Fibroblast of mammary gland (primary cell): ENCODE measurements at places on chromosomes 7 and 10.

- no peak for DNase-seq
These were observed 34.5 kb downstream of the DNMBP start for GRCh38 chr10:99975106-99975829.

GRCh38 chr7:94420328-94420727 lies 25.6 kb downstream of the COL1A2 start:
- DNase-seq = peak; percentile 43

- DNase-seq = no peak
These were observed 239.7 kb downstream of the FANK1 start for GRCh38 chr10:126135941-126136595.

DNA sequence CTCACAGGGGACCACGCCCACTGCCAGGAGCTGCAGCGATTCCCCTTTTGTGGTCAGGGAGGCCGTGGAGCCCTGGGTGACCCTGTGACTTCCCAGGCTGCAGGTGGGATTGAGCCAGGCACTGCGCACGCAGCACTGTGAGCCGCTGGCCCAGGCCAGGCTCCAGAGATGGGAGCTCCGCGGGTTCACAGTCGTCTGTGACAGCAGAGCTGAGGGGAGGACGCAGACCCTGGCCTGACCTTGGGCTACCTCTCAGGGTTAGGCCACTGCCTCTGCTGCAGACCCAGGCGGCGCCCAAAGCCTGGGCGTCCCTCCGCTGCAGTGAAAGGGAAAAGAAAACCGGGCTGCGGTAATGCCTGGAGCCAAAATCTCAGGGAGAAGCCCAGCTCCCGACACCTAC lies 107.5 kb upstream of the GPR26 start:
- no peak for DNase-seq

DNA sequence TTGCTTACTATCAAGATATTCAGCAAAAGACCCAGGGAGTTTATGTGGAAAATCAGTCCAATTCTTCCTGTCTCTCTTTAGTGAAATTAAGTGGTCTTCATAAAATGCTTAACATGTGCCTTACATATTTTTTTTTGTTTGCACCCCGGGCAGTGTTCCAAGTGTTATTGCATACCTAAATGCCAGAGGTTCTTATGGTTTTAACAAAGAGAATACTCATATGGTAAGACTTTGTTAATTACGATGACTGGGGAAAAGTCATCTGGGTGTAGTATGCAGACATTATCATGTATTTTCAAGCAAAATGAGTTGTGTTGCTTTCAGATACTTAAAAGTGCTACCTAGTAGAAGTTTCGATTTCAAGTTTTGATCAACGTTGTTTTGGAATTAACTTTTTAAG lies 82.6 kb downstream of the PRKG1 start:
- peak; percentile 56 for DNase-seq
